ENCODE measurements at places on chromosomes 7 and 10. TPM values are rescaled to one million over a fixed set of nuclear protein-coding genes. Genes with fewer than 3 reads are reported as not detected.

Gene CASTOR2
- 21.7 TPM for total RNA-seq

Gene GPR26
- total RNA-seq, result not detected

Gene SLC39A12
- not detected for total RNA-seq

Gene EPHA1
- 38.0 TPM for total RNA-seq

- peak; percentile 39 for DNase-seq
Observed at GRCh38 chr7:131692131-131692960, 135.9 kb upstream of the PODXL start.

- no peak for DNase-seq
Observed at GRCh38 chr7:137656850-137657232, 189.9 kb downstream of the DGKI start.

DNA sequence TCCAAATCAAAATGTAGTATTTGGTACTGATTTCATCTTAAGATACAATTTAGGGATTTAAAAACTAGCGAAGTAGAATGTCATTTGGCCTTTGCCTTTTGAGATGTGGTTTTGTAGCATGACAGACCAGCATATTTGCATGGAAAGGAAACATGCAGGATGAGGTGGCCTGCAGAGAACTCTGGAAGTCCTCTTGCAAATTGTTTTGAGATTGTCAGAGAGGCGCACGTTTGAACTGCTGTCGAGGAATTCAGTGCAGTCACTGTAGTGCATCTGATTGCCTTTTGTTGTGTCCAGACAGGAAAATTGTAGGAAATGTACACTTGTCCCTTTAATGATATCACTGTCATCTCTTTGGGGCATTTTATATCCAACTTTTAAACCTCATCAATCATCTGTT, 136.7 kb downstream of the CELF2 start:
- no peak for DNase-seq

Measured in mucosa of gallbladder (tissue), 1 donor.